ENCODE measurements at places on chromosomes 1 and 21.
A peak's percentile ranks its signal among the peaks of the same experiment; 100 is the strongest.

DNA sequence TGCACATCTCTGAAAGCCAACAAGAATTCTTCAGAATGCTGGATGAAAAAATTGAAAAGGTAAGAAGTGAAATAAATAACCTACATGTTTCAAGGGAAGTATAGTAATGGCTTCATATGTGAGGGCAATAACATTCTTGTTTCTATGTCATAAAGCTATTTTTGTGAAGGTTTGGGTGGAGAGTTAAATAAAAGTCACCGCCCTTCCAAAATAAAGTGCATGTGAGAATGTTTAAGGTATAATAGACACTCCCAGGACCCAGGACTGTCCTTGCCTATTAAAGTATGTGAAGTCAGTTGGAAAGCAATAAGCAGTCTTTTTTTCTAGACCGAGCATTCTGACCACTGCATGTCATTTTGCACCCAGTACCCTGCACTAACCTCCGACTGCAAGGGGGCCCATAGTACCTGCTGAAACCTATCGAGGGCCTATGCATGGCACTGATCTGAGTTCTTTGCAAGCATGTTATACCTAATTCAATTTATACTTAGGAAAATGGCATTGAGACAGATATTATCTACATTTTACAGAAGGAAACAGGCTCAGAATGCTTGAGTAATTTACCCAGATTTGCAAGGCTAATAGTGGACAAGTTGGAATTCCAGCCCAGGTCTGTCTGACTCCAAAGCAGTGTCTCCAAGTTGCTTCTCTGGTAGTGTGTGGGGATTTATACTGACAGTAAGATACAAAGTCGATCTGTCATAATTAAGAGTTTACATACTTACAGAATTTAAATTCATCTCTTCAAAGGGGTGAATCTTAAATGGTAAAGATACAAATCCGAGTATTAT is 156.1 kb downstream of the EDEM3 start:
- H3K4me1 ChIP-seq: peaks cover 4% of the 10 kb centered on the region
- no peak for DNase-seq
- H3K27ac ChIP-seq: no peak overlapping the region
- no peak overlapping the region for H3K4me3 ChIP-seq
- H3K36me3 ChIP-seq: no peaks in the 10 kb centered on the region

- no peak overlapping the region for H3K27ac ChIP-seq
- no peaks in the 10 kb centered on the region for H3K27me3 ChIP-seq
- no peak for DNase-seq
- no peaks in the 10 kb centered on the region for H3K36me3 ChIP-seq
- no peaks in the 10 kb centered on the region for H3K4me1 ChIP-seq
- no peak overlapping the region for H3K4me3 ChIP-seq
These were observed 35.8 kb upstream of the SOD1 start for GRCh38 chr21:31623664-31624063.

DNA sequence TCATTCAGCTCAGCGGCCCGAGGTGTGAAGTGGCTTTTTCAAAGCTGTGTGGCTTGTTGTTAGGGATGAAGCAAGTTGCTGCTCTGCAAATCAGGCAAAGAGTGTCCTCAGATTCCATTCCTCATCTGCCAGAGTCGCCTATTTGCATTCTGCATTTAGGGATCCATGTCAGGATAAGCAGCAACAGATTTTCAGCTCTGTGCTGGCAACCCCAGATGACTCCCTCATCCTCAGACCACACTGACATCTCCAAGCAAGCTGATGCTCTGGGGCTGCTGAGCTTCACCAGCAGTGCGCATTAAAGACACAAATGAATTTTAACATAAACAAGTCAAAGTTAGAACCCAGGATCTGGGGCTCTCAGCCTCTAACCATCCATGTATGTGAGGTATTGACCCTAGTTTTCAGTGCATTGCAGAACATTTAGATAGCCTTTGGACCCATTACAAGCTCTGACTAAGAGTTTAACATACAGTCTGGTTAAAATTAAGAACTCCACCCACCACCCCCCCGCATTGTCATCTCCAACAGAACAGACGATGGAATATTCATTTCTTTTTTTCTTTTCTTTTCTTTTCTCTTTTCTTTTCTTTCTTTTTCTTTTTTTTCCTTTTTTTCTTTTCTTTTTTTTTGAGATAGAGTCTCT is 10.9 kb downstream of the CFAP107 start:
- no peaks in the 10 kb centered on the region for H3K4me1 ChIP-seq
- H3K27me3 ChIP-seq: no peaks in the 10 kb centered on the region
- no peak overlapping the region for H3K4me3 ChIP-seq
- no peak for DNase-seq
- no peak overlapping the region for H3K27ac ChIP-seq

DNA sequence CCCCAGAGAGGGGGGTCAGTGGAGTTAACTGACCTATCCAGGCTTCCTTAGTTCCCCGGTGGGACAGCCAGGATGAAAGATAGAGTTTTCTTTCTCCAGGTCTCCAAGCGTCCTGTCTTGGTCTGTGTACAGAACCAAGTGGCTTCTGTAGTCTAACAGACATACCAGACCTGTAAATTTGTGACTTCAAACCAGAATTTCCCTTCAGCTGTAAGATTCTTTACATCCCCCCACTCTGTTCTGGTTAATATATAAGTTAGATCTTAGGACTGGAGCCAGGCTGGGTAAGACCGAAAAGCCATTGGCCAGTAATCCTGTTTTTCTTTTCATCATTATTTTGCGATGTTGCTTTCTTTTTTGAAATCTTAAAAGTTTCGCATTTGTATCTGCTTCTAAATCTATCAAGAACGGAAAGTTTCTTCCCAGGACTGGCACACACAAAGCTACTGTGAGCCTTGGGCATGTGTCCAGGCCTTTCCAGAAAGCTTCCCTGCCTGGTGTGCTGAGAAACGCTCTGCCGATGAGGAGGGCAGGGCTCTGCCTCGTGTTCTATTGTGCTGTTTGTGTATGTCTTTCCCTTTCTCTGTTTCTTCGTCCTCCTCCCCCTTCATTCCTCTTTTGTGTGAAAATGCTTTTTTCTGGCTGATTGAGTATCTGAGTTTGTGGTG is 72.3 kb downstream of the RGL1 start:
- no peak overlapping the region for H3K27ac ChIP-seq
- H3K4me1 ChIP-seq: no peaks in the 10 kb centered on the region
- H3K36me3 ChIP-seq: no peaks in the 10 kb centered on the region
- H3K27me3 ChIP-seq: no peaks in the 10 kb centered on the region

- H3K36me3 ChIP-seq: no peaks in the 10 kb centered on the region
- no peak for DNase-seq
- no peak overlapping the region for H3K4me3 ChIP-seq
- no peaks in the 10 kb centered on the region for H3K4me1 ChIP-seq
These were observed 1634.1 kb downstream of the PLA2G4A start for GRCh38 chr1:188462837-188463236.

DNA sequence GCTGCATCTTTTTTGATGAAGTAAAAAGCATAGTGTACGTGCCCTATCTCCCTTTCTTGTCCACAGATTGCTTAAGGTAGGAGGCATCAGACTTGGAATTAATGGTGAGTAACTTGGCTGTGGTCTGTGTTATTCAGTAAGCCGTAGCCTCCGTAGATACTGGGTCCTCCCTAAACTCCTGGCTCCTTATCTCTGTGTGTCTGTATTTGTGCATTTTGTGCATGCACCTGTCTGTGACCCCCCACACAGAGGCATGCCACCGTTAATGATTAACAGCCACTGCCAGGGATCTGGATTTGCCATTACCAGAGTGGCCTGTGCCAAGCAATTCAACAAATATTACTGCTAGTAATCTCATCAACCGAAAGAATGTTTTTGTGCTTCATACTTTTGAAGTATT is 31.9 kb downstream of the MAP3K21 start:
- no peaks in the 10 kb centered on the region for H3K36me3 ChIP-seq
- DNase-seq: peak; percentile 87
- H3K4me3 ChIP-seq: no peak overlapping the region
- H3K27me3 ChIP-seq: no peaks in the 10 kb centered on the region

DNA sequence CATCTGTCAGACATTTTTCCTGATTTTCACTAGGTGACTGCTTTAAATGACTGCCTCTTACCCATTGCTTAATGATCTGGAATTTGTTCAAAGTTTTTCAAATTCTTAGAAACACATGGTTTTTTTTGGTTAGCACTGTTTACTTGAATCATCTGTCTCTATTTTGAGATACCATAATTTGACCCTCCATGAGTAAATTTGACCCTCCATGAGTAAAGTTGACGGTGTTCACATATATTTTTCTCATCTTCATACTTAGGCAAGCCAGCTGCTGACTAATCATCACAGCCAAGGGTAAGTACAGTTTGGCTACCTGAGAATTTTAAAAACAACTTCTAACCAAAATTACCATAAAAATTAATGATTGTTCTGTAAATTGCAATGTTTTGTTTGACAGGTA is 586.5 kb downstream of the PTBP2 start:
- H3K27ac ChIP-seq: no peak overlapping the region
- no peak for DNase-seq
- no peak overlapping the region for H3K4me3 ChIP-seq

DNA sequence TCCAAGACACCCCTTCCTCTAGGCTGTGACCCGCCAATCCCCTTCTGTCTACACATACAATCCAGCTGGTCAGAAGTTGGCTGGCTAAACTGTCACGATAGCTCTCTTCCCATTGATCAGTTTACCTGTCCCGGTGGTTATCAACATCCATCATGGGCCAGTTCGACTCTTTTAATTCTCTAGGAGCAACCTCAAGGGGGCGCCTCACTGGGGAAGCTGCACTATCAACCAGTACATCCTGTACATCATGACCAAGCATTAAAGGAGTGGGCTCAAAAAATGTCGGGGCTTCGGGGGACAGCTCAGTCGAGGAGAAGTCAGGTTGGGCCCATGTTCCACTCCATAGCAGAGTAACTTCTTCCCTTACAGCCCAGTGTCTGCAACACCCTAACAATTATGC is 53.2 kb upstream of the B3GALNT2 start:
- no peak overlapping the region for H3K27ac ChIP-seq
- no peaks in the 10 kb centered on the region for H3K36me3 ChIP-seq
- H3K4me1 ChIP-seq: no peaks in the 10 kb centered on the region
- H3K4me3 ChIP-seq: no peak overlapping the region
- no peaks in the 10 kb centered on the region for H3K27me3 ChIP-seq

- no peaks in the 10 kb centered on the region for H3K4me1 ChIP-seq
- H3K27me3 ChIP-seq: no peaks in the 10 kb centered on the region
- H3K36me3 ChIP-seq: no peaks in the 10 kb centered on the region
- no peak overlapping the region for H3K27ac ChIP-seq
- no peak overlapping the region for H3K4me3 ChIP-seq
- DNase-seq: no peak
These were observed 761 bp downstream of the TNNT2 start for GRCh38 chr1:201376464-201377374.

DNA sequence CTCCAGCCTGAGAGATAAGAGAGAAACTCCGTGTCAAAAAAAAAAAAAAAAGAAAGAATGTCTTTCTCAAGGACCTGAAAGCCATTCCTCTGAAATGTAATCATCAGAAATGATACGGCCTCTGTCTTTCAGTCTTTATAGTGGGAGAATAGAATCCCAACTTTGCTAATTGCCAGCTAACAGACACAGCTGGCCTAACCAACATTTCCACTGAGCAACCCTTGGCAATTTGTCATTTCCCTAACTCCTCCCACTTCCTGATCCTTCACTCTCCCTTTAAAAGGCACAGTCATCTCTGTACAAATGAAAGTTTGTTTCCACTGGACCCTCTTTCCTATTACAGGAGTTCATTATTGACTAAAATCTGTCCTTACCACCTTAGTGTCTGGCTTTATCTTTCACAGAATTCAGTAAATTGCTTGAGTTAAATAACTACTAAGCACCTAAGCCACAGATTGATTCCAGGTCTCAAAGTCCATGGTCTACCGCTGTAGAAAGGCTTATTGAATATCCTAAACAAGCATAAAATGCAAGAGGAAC is 4.3 kb upstream of the CBR1 start:
- no peaks in the 10 kb centered on the region for H3K4me1 ChIP-seq
- peak; percentile 38 for DNase-seq
- no peak overlapping the region for H3K4me3 ChIP-seq
- H3K27ac ChIP-seq: no peak overlapping the region

- DNase-seq: peak; percentile 17
- no peaks in the 10 kb centered on the region for H3K27me3 ChIP-seq
- H3K4me3 ChIP-seq: no peak overlapping the region
- H3K27ac ChIP-seq: no peak overlapping the region
- no peaks in the 10 kb centered on the region for H3K4me1 ChIP-seq
- no peaks in the 10 kb centered on the region for H3K36me3 ChIP-seq
These were observed 25.6 kb downstream of the RNF187 start for GRCh38 chr1:228512781-228513198.

DNA sequence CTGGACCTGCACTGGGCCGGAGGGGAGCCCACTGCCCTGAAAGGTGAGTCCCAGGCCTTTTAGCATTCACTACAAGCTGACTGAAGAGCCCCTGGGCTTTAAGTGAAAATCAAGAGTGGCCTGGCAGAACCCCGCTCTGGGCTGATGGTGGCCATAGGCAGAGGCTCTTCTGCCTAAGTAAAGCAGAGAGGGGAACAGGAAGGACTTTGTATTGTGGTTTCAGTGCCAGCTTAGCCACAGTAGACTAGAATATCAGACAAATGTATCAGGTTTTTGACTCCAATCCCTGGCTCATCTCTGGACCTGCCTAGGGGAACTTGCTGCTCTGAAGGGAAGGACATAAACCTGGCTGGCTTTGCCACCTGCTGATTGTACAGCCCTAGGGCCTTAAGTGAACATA is 10.2 kb upstream of the HENMT1 start:
- H3K27me3 ChIP-seq: no peaks in the 10 kb centered on the region
- DNase-seq: no peak
- H3K27ac ChIP-seq: no peak overlapping the region
- H3K36me3 ChIP-seq: no peaks in the 10 kb centered on the region
- no peaks in the 10 kb centered on the region for H3K4me1 ChIP-seq
- no peak overlapping the region for H3K4me3 ChIP-seq

Measured in pancreas (tissue), 10 donors.